ENCODE measurements at places on chromosomes 5 and 9. TPM values are rescaled to one million over a fixed set of nuclear protein-coding genes. Genes with fewer than 3 reads are reported as not detected.
A peak's percentile ranks its signal among the peaks of the same experiment; 100 is the strongest.

Gene FGD3
- 0.58 TPM for total RNA-seq

Gene ORM2
- not detected for total RNA-seq

Gene BARX1
- total RNA-seq = not detected

Gene IL11RA
- 4.7 TPM for total RNA-seq

Gene GRXCR2
- total RNA-seq = not detected

Gene NMUR2
- total RNA-seq = not detected

Gene SPATA24
- total RNA-seq = 5.3 TPM

Gene OLFML2A
- 7.0 TPM for total RNA-seq

Gene GOLGA1
- 26.0 TPM for total RNA-seq

GRCh38 chr9:127731938-127732337 lies 3.2 kb downstream of the TOR2A start:
- DNase-seq = no peak

DNA sequence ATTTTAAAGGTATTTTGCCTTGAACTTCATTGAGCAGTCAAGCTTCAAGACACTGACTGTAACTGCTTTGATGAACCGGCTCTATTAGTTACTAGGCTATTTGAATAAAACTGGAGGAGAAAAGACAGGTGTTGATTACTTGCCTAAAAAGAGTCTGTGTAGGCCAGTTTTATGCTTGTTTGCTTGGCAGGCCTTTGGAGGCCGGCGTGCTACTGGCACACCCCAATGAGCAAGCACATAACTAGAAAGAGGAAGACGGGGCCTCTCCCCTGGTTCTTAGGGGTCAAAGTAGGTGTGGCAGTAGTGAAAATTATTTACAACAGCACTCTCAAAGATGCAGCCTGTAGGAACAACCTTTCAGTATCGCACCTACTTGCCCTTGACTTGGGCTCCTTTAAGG lies 2.1 kb upstream of the ZFR start:
- no peak for DNase-seq

DNA sequence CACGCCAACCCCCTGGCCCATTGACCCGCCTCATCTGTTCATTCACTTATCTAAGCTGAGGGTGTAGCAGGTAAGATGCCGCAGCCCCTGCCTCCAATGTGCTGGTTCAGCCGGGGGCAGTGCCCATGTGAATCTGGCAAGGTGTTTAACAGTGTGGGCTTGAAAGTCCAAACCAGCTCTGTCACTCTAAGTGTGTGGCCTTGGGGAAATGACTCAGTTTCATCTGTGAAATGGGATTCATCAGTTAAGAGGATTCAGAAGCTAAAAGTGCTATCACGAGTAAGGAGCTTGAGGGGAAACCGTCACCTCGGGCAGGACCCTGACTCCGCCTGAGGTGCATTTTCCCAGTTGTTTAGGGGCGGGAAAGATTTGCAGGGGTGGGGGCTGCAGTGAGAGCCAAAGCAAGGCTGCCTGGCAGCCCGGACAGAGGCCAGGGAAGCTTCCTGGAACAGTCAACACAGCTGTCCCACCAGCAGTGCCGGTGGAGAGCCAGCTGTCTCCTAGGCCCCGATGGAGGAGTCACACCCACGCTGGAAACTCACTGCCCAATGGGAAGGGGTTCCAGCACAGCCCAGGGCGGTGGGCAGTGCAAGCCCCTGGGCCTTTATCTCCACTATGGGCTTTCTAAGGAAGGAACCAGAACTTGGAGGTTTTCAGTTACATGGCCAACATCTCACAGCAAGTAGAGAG lies 9.7 kb upstream of the URM1 start:
- no peak for DNase-seq

GRCh38 chr9:124611106-124611505 lies 103.9 kb upstream of the NR5A1 start:
- DNase-seq = no peak

DNA sequence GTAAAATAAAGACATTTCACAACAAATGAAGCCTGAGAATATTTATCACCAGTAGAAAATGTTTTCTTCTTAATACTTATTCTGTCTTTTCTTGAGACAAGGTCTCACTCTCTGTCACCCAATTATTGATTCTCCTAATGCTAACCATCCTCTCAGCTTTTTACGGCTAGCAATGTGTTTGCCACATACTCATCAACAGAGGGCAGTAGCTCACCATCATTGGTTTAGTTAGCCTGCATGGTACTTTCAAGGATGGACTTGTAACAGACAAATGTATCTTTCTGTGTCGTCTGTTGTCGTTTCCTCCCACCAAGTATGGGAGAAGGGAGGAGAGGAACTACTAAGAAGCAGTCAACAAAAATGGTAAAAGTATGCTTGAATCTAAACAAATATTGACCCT lies 5.9 kb upstream of the ACO1 start:
- DNase-seq = no peak

- DNase-seq = no peak
Measured at GRCh38 chr9:24487250-24487861, 58.3 kb downstream of the IZUMO3 start.

DNA sequence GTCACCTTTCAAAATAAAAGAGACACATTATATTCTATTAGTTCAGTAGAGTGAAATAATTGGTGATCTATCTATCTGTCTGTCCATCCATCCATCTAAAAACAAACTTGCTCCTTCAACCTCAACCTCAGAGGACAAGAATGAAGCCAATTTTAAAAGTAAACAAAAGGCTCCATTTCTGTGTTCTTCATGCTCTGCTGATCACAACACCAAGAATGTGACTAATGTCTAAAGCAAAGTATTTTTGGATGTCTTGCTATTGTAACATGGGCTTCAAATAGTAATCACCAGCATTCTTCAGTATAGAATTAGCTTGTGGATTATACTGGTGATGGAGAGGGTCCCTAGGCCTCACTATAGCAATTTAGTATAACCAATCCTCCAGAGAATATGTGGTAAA lies 1304.4 kb downstream of the MAT2B start:
- peak; percentile 3 for DNase-seq

DNA sequence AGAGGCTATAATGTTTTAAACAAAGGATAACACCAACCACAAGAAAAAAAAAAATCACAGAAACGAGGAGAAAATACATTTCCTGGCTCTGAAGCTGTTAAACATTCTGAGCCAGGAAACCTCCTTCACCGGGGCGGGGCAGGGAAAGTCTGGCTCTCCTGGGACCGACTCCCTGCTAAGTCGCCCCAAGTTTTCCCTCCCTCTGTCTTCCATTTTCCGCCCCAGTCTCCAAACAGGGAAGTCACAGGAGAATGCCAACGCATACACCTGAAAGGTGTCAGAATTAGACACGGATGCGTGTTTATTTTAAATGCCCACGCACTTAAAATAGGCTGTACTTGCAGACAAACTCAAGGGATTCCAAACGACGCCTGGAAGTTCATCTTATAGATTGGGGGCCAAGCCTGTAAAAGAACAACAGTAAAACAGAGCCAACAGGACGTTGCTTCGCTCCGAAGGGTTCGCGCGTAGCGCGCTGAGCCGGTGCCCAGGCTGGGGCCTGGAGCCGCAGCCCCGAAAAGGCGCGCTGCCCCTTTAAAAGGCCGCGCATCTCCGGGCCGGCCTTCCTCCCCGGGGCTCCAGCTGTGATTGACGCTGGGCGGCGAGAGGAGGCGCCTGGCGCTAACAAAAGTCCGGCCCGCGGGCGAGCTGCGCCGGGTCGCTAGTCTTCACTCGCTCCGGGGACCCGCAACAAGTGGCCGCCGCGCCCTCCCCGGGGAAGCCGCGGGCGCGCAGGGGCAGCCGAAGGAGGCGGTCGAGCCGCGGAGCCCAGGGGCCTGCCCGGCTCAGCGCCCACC lies at the start of gene FBXL7:
FBXL7 (plus strand) TSS at position 653 of the 797 bp plus-strand sequence.
- no peak for DNase-seq

DNA sequence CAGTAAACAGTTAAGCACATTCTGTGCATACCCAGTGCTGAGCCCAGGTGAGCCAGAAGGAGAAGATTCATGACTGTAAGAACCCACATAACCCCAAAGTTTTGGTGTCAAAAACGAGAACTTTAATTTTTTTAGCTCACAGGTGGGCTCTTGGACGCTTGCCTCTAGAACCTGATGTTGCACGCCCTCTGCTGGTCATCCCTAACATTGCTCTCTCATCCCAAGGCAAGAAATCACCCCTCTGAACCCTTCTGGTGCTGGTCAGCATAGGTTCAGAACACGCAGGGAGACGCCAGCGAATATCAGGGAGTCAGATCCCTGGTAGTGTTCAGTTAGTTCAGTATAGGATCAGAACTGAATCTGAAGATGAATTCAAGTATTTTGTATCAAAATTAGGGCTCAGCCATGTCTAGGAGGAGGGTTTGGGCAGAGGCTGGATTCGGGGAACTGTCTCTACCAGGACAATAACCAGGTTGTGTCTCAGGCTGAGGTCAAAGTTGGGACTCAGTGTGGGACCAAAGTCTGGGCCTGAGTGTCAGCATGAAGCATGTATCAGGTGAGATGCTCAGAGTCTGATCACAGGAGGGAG lies 4.1 kb upstream of the DNAJB5 start:
- DNase-seq = no peak

All from epithelial cell of proximal tubule (primary cell).